ENCODE measurements at places on chromosomes 7 and 10.

- no peak for DNase-seq
Measured at GRCh38 chr7:106376026-106376799, 91.4 kb upstream of the NAMPT start.

DNA sequence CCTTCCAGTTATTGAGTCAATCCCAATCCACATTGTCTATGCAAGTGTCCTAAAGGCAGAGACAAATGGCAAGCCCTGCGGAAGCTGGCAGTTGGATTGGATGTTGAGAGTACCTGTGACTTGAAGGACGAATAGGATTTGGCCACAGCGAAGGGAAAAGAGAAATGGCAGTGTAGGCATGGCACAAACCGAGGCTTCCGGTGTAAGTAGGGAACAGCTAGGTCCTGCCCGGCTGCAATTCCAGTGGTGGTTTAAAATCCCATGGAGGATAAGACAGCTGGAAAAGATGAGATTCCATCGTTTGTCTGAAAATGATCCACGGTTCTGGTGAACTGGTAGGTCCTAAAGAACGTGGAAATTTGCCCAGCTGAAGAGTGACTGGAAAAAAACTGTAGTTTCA, 296.2 kb downstream of the TCERG1L start:
- no peak for DNase-seq

GRCh38 chr7:18702071-18702829, 206.7 kb downstream of the HDAC9 start:
- no peak for DNase-seq

DNA sequence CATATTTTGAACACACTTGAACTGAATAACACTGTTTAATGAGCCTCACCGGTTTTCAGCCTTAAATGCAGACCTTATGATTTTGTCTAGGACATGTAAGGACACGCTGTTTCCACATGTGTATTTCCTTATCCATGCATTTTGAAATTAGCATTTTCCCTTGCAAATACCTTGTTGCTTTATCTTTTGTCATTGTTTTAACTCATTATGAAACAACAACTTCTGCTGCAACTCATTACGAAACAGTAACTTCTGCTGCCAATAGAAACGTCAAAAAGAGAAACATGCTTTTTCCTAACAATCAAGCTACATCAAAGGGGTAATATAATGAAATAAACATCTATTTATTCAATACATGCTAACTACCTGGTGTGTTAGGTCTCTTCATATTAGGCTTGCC, 322.0 kb downstream of the AGMO start:
- DNase-seq, result no peak

DNA sequence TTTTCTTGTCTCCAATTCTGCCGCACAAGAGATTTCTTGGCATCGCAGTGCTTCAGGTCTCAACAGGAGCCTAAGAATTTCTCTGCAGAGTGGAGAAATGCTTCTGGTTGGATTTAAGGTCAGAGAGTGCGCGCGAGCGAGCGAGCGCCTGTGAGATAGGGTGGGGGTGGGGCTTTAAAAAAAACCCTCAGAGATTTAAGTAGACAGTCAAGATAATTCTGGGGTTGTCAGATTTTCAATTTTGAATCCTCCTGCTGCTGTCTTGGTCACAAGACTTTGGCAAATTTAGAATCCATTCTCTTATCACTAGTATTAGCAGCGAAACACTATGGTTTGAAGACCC, 49.7 kb downstream of the CPEB3 start:
- DNase-seq, result no peak

GRCh38 chr7:67955061-67955460, 958.4 kb downstream of the TYW1 start:
- no peak for DNase-seq

DNA sequence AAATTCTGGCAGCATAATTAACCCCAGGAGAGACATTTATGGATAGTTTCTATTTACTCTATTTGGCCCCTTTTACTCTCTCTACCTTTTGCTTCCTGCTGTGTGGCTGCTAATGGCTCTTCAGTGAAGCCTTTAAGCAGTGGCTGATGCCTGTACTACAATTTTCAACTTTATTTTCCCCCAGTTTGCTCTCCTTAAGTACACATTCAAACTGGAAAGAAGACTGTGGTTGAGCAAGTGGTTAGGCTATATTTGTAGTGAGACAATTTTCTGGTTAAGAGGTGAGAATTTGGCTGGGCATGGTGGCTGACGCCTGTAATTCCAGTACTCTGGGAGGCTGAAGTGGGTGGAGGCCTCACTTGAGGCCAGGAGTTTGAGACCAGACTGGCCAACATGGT, 8.5 kb upstream of the RSBN1L start:
- no peak for DNase-seq

DNA sequence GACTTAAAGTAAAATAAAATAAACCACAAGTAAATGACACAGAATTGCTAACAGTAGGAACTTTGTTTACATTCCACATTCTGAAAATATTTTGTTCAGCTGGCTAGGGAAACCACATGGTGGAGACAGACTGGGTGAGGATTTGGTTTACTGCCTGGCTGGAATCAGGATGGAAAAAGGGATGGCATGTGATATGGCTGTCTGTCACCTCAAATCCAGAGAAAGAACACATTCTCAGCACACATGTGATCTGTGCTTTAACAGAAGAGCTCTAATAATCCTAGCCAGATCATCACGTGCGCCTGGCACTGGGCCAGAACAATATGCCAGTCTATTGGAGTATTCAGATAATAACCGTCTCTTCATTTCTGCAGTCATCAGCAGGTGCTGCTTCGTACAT, 90.9 kb upstream of the PIP4K2A start:
- no peak for DNase-seq

GRCh38 chr7:47600199-47601118, 18.5 kb upstream of the TNS3 start:
- no peak for DNase-seq

DNA sequence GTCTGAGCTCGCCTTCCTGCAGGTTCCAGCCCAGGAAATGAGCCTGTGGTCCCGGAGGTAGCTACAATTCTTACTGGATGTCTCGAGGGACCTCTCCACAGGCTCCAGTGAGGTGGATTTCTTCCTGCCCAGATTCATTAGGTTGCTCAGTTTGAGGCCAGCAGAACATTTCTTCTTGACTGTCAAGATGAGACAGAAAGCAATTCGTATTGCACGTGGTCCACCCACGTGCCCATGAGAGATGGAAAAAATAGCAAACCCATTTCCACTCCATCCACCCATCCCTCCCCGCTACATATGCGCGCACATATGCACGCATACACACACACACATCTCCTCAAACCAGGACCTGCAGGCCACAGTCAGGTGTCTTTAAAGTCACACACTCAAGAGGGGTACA, 68.7 kb downstream of the VWA2 start:
- DNase-seq, result no peak

DNA sequence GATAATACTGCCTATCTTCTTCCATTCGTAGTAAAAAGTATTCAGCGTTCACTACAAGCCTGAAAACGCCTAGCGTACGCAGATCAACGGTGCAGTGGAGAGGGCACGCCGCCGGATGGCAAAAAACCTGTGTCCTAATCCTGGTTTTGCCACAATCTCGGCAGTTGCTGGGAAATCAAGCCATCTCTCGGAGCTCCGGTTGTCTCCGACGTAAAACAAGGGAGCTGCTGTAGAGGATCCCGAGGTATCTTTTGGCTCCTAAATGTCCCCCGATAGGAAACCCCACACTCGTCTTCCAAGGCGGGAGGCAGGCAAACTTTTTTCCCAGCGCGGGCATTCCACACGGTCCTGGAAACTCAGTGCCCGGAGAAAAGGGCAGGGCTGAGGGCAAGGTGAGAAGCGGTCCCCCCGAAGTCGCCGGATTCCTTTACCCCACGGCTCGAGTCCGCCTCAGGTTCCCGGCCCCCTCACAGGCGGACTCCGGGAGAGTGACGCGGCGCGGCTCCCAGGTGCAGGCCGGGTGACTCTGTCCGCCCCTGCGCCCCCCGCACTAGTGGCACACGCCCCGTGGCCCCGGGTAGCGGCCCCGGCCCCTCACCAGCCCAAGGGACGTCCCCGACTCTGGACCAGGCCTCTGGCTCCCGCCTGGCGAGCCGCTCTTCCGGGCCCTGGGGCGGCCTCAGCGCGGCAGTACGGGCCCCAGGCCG, 649 bp downstream of the IDE start:
- peak; percentile 24 for DNase-seq

GRCh38 chr10:110110338-110110737, 97.1 kb upstream of the MXI1 start:
- DNase-seq, result no peak

DNA sequence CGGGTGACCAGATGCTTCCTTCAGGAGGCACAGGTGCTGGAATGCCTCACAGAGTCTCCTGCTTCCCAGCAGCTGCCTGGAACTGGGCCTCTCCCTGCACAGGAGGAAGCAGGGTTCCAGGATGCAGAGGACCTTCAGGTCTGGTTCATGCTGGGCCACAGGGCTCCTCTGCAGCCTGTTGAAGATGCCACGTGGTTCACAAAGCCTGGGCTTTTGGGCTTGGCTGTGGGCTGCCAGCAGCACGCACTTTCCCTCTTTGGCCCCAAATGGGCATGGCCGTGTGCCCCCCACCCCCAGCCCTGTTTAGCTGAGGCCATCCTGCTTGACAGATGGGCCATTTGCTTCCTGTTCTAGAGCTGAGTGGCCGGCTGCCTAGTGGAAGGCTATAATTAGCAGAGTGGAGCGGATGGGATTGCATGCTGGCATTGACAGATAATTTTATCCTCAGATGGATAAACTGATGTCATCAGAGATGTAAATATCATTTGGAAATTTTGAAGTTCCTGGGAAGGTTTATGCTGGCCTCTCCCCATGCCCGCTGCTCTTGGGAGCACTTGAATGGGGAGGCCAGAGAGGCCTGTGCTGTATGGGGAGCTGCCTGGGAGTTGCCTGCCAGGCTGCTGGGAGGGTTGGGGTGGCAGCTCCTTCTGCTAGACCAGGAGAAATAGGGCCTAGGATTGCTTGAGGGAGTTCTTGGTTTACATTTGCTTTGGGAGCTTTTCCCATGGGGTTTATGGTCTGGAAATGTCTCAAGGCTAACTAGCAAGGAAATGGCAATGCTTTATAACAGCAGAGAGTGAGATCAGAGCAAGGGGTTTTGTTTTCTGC, 28.2 kb downstream of the TSPAN15 start:
- DNase-seq, result no peak

Measured in CD4-positive, alpha-beta T cell treated with Interleukin-15 for 1 hour (primary cell).